Stimulated activated CD8-positive, alpha-beta memory T cell treated with anti-CD3 and anti-CD28 coated beads, Interleukin-4, amount 100 ng/mL, for 24 hours (primary cell): ENCODE measurements at places on chromosomes 3 and 15.

- DNase-seq, result no peak
Observed at GRCh38 chr15:31024330-31024729, 32.9 kb upstream of the MTMR10 start.

DNA sequence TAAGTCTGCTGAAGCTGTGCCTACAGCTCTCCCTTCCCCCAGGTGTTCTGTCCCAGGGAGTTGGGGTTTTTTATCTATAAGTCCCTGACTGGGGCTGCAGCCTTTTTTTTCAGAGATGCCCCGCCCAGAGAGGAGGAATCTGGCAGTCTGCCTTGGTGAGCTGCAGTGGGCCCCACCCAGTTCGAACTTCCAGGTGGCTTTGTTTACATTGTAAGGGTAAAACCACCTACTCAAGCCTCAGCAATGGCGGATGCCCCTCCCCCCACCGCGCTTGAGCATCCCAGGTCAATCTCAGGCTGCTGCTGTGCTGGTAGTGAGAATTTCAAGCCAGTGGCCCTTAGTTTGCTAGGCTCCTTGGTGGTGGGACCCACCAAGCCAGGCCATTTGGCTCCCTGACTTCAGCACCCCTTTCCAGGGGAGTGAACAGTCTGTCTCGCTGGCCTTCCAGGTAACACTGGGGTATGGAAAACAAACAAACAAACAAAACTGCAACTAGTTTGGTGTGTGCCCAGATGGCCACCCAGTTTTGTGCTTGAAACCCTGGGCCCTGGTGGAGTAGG lies 189.4 kb downstream of the MFSD1 start:
- no peak for DNase-seq

GRCh38 chr15:42338500-42338899 lies 20.8 kb upstream of the CAPN3 start:
- DNase-seq, result no peak

DNA sequence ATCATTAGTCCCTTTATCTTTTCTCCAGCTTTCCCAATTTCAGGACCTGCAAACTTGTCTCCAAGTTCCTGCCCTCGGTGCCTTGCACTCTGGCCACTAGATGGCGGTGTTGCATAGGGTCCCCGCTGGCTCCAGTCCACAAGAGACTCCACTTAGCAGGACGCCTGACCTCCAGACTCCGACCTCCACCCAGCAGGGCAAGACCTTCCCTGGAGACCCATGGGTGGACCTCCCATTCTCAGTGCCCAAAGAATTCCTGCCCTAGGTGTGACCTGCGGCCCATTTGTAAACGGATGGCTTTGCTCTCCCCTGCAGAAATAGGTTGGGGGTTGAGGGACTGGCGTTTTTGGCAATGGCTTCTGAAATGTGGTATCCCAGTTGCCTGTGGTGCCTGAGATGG lies 82.6 kb downstream of the LSM3 start:
- peak; percentile 67 for DNase-seq

- DNase-seq, result no peak
Observed at GRCh38 chr3:193842029-193842798, 249.2 kb downstream of the OPA1 start.
